NCI-H748 treated with DMSO at 0.1 percent for 48 hours (cell line): ENCODE measurements at places on chromosomes 5 and 9.

GRCh38 chr5:17406423-17406838, 91.6 kb upstream of the TAF11L2 start:
- DNase-seq = no peak

DNA sequence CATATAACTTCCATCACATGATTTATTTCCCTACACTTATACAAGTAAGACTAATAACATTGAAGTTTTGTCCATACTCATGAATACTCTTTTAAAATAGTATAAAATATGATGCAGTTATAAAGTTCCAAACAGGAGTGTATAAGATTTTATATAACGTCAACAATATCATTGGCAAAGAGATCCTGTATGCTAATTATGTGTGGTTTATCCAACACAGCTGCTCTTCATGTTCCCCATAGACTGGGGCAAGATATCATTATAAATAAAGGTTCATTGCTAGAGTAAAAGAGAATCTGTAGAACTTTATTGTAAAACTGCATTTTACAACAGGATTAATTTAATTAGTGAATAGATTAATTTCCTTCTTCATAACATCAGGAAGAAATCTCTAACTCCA, 16.9 kb downstream of the CDH9 start:
- no peak for DNase-seq

GRCh38 chr5:140591747-140592372, 27.2 kb downstream of the SLC35A4 start:
- DNase-seq = no peak

- no peak for DNase-seq
Measured at GRCh38 chr5:85452322-85453025, 1067.8 kb upstream of the EDIL3 start.

DNA sequence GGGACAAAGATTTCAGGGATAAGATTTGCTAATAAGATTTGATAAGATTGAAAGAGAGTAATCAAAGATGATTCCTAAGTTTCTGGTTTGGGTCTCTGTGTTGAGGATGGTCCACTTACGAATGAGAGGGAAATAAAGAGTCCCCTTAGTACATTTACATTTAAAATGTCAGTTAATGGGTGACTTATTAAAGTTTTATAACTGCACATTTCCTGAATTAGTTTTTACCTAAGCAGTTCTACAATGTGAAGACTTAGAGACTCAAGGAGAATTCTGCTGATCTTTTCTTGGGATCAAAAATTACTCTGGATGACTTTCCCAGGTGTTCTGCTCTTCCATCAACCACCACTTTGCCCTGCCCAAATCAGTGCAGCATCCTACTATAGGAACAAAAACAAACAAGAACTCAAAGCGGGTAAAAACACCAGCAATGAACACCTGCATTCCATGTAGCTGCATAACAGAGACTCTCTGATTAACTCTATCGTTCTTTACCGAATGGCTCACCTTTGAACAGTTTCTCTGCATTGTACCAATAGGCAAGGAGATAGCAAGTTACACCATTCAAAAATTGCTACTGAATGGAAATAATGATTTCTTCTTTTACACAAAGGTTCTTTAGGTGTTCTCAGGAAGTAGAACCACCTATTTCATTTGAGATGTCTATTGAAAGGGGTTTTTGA, 65.3 kb downstream of the PRLR start:
- DNase-seq = no peak

- no peak for DNase-seq
Measured at GRCh38 chr5:110754181-110754580, 15.4 kb downstream of the SLC25A46 start.

- no peak for DNase-seq
Measured at GRCh38 chr5:9340085-9340484, 205.8 kb downstream of the SEMA5A start.

- no peak for DNase-seq
Measured at GRCh38 chr5:109947667-109948066, 257.9 kb downstream of the MAN2A1 start.

DNA sequence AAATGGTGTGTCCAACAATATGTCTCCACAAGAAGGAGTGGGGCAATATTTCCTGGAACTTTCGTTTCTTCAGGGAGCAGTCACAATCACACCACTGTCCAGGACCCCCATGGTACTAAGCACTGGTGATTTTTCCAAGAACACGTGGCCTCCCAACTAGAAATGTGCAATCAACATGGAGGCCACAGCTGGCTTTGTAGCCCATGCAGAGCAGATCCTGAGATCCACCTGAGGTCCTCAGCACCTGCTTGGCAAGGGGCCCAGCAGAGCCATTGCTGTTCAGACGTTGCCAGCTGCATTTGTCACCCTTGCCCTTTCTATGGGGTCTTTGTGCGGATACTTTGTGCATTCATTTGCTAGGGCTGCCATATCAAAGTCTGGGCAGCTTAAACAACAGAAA, 334.5 kb upstream of the IRX4 start:
- DNase-seq = no peak

GRCh38 chr5:133111299-133111698, 59.5 kb downstream of the HSPA4 start:
- peak; percentile 73 for DNase-seq

DNA sequence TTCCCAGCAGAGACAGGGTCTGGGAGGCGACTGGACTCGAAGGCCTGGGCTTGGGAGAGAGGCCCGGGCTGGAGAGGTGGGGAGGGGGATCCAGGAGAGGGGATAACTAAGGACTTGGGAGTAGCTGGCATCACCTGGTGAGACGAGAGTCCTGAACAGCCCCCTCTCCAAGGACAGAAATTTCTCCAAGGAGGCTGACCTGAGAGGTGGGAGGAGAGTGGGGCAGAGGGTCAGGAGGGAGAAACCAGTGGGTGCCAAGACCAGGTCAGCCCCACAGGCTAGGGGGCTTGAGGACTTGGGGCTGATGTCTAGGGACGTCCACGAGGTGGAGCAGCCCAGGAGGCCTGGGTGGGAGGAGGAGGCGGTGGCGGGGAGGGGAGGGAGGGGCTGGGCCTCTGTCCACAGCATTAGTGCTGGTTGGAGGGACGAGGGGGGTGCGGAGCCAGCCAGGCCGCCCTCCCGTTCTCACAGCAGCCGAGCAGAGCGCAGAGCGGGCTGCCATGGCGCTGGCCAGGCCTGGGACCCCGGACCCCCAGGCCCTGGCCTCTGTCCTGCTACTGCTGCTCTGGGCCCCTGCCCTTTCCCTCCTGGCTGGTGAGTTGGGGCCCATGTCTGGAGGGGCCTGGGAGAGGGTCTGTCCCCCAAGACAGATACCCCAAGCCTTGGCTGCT, at the start of gene CRB2:
Gene CRB2 (plus strand): TSS at position 437 of the 671 bp plus-strand sequence. CDS start 64 bp downstream, at position 501.
- DNase-seq = no peak

DNA sequence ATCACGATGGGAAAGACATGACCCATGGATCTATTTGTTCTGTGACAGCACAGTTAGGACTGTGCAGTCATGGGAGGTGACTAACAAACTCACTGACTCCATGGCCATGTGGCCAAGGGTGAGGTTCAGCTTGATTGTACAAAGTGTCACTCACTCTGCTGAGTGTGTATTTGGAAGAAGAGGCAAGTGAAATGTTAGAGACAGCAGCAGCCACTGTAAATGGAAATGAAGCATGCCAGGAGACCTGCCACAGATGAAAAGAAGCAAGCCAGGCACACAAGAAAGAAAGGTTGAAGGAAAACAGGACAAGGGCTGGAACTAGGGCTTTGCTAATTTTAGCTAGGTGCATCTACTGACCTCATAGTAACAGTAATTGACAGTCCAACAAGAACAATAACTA, 42.7 kb upstream of the PALM2AKAP2 start:
- no peak for DNase-seq

GRCh38 chr9:130905125-130905901, 8.7 kb upstream of the QRFP start:
- no peak for DNase-seq

GRCh38 chr5:82635561-82636288, 357.6 kb upstream of the RPS23 start:
- DNase-seq = peak; percentile 17

- no peak for DNase-seq
Measured at GRCh38 chr5:68445257-68446069, 229.9 kb downstream of the PIK3R1 start.

- no peak for DNase-seq
Measured at GRCh38 chr9:136077491-136077890, 17.6 kb downstream of the NACC2 start.

DNA sequence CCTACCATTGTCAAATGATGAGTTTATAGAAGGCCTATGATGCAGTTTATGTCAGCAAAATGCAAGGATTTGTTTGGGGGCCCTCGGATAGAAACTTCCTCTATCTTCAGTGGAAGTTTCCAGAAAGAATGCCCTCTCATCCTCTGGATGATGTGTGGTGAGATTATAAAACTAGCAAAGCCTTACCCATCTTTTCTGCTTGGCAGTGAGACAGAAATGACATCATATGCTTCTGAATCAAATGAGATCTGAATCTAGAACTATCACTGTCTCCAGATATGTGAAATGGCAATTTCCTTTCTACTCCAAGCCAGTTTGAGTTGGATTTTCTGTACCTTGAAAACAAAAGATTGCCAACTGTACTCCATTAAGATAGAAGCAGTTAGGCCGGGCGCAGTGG, 60.4 kb upstream of the CKMT2 start:
- no peak for DNase-seq

GRCh38 chr5:35230038-35230611, at the start of gene PRLR:
Gene PRLR (minus strand): TSS chr5:35230487. CDS start chr5:35089620, 140,867 bp downstream.
- peak; percentile 51 for DNase-seq

- no peak for DNase-seq
Measured at GRCh38 chr5:144406442-144406841, 235.8 kb downstream of the KCTD16 start.

DNA sequence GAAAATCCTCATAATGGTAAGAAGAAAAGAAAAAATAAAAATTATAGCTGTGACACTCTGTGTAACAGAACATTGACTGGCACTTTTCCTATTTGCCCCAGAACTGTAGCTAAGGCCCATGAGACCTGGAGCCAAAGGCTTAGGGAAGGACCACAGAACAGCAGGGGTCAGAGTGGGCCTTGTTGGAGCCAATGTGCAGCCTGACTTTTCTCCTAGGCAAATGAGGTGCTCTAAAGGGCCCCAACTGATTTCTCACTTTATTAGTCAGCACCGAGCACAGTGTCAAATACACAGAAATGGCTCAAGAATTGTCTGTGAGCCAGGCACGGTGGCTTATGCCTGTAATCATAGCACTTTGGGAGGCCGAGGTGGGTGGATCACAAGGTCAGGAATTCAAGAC, 4.0 kb upstream of the MEGF9 start:
- DNase-seq = no peak

- DNase-seq = no peak
Measured at GRCh38 chr9:137878146-137878941, 762 bp downstream of the CACNA1B start.

DNA sequence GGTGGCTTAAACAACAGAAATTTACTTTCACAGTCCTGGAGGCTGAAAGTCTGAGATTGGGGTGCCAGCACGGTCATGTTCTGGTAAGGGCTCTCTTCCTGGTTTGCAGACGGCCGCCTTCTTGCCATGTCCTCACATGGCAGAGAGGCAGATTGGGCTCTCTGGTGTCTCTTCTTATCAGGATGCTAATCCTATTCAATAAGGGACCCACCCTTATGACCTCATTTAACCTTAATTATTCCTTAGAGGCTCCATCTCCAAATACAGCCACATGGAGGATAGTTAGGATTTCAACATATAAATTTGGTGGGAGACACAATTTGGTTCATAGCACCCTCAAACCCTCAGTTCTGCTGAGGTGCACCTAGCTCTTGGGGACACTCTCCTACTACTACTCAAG, 180.4 kb downstream of the DAB2IP start:
- no peak for DNase-seq

GRCh38 chr5:1733369-1733768, 66.3 kb downstream of the MRPL36 start:
- DNase-seq = no peak

DNA sequence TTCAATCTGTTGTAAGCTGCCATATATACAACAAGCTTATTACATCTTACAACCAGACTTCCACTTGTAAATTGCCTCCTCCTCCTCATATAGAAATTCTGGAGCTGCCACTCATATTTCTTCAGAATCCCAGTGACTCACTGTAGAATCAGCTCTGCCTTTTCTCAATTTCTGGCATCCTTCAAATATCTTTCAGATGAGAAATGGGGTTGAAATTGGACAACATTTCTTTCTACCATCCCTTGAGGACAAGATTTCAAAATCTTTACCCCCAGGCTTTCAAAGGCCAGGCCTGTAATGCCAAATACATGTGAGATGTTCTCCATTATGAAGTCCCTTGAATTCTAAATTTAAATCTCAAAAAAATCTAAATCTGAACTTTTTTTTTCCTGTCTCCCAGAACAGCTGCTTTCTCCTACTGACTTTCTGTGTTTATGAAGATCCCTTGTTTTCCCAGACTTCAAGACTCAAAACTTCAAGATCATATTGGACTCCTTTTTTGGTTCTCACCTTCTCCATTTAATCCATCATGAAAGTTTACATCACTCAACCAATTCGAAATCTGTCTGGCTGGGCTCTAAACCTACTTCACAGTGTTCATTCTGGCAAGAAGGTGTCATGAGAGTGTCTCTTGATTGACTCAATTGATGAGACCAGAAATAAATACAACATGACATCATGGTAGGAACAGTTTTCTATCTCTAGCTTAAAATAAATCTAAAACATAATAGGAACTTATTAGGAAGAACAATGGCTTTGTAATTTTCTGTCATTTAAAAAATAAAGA, 109.8 kb downstream of the HMHB1 start:
- no peak for DNase-seq

DNA sequence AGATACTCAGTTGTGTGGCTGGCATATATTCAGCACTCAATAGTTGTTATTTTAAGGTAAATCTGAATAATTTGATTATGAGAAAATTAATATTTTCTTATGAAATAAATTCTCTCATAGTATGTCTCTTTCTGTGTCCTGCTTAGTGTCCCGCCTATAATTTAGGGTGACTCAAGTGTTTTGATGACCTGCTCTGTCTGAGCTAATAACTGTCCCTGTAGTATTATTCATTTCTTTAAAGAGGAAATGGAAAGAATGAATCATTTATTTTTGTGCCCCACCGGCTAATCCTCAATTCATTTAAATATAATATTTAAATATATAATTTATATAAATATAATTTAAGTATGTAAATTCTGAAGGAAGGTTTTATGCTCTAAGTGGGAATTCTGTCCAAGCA, 4.1 kb downstream of the SLC1A1 start:
- no peak for DNase-seq

DNA sequence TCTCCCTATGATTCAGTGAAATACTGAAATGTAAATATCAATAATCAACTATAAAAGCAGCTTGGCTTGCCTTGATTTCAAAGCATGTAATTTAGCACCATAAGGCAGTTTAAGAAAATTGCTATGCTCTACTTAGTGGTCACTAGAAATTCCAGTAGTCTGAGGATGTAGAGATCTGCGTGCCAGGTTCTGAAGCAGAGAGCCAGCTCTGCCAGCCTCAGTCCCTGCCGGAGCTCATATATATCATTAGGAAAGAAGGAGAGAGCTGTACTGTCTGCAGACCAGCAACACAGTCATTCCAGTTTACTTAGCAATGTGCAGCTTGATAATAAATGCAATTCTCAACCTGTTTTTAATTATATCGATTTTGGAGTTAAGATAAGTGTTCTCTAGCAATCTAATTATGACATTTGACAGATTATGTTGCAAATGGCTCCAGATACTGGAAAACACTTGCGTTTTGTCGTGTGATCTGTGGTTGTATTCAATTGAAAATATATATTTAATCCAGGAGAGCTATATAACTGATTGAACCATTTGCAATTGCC, 540.5 kb downstream of the CTNND2 start:
- DNase-seq = no peak

- no peak for DNase-seq
Measured at GRCh38 chr5:14838396-14839319, 32.9 kb downstream of the ANKH start.
